Activated gamma-delta T cell (primary cell): ENCODE measurements at places on chromosomes 6 and 20.

DNA sequence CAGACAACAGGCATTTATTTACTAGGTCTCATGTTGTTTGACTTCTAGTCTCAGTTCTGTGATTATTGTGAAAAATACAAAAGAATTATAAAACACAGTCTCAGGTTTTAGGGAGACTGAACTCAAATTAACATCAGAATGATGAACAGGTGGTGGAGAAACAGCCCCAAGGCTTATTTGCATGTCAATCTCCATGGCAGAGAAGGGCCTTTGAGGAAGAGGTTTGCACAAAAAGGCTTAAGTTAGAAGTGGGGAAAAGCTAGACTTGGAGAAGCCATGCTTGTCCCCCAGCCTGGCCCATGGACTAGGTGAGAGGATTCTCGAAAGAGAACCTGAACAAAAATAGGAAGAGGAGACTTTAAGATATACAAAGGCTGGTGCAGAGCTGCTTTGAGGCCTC, 183.3 kb downstream of the EDN1 start:
- DNase-seq, result no peak

- no peak for DNase-seq
These were observed 28.1 kb downstream of the NCOA6 start for GRCh38 chr20:34797012-34797995.

GRCh38 chr6:125906158-125906998, 50.2 kb upstream of the HINT3 start:
- DNase-seq, result no peak

DNA sequence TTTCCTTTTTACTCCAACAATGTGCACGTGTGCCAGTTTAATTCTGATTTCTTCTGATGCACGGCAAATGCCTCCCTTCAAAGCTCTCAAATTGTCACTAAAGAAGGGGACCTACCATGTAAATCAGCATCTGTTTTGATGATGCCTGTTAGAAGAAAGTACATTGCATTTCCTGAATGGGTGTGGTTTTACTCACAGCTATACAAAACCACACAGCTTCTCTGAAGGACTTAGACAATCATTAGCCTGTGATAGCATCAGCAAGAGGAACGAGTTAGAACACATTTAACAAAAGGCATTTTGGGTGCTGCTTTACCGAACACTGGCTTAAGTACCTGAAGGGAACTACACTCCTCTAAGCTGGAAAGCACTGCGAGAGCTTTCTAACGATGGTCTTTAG, 109.4 kb downstream of the ATXN1 start:
- DNase-seq, result no peak

- no peak for DNase-seq
These were observed 4.5 kb upstream of the DEFB126 start for GRCh38 chr20:137668-138490.

DNA sequence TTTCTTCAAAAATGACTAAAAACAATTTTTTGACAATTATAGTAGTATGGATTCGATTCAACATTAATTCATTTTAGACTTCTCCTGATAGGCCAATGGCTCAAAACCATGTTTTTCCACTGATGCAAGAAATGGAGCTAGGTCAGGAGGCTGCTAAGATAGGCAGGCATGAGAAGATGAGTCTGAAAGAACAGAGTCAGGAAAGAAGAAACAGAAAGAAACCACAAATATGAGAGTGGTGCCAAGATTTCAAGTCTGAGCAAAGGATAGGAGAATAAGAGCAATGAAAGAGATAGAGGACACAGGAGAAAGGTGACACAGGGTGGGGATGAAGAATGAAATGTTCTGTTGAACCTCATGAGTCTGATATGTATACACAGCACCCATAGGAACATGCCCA, 112.2 kb downstream of the TASP1 start:
- no peak for DNase-seq

GRCh38 chr6:116557893-116558292, 4.3 kb downstream of the CALHM4 start:
- no peak for DNase-seq

DNA sequence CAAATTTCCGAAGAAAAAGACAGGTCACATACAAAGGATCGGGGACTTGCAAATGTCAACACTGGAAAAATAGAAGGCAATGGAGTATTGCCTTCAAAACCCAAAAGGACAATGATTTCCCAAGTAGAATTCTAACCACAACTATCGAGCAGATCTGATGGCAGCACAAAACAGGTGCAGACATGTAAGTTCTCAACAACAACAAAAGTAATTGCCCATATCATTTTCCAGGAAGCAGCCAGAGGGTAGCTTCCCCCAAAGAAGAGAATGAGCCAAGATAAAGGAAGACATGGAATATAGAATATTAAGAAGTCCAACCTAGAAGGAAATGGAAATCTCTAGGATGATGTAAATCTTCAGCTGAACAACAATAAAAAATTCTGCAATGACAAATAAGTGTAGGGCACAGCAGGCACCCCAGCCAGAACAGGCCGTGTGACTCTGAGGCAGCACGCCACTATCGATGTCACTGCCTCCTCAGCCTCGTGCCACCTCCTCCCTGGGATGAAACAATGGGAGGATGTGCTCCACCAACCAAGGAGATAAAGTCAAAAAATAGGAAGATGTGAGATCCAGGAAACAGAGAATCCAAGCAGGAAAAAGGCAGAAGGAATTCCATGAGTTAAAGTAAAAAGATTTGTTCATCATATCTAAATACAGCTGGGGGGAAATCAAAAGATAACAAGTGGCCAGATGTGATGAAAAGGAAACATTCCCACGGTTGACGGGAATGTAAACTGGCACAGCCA, 34.1 kb downstream of the SERPINB1 start:
- DNase-seq, result no peak

GRCh38 chr6:14119784-14120183, 2.2 kb downstream of the CD83 start:
- DNase-seq, result no peak

DNA sequence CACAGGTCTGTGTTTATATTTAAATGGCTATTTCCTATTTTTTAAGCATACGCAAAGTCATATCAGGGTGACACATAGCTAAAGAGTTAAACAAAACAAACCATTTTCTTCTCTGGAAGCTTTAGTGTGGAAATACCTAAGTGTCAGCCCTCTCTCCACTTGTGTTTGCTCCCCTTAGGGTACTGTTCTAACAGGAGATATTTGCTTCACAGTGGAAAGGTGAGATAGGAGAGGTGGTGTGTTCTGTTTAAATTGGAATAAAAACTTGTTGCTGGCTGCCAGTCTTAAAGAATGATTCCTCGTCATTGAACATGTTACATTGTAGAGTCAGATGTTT, 18.9 kb downstream of the PHACTR2 start:
- no peak for DNase-seq

DNA sequence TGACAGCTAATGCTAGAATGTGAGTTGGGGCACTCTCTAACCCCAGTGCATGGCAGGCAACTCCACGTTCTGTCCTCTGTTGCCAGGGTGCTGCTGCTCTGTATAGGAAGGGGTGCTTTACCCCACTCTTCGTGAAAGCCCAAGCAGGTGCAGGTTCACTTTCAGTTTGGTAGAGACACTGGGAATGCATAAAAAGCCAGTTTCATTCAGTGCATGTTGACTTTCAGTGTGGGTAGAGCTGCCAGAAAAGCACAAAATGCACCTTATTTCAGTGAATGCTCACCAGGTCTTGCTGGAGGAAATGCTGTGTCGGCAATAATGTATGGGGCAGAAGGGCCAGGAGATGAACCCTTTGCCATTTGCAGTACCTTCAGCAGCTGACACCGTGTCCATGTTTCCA, 62.1 kb upstream of the ADGRB3 start:
- no peak for DNase-seq

- no peak for DNase-seq
These were observed 810.2 kb downstream of the MAFB start for GRCh38 chr20:39878809-39879208.

GRCh38 chr20:17659801-17660200, 22.2 kb downstream of the RRBP1 start:
- no peak for DNase-seq

DNA sequence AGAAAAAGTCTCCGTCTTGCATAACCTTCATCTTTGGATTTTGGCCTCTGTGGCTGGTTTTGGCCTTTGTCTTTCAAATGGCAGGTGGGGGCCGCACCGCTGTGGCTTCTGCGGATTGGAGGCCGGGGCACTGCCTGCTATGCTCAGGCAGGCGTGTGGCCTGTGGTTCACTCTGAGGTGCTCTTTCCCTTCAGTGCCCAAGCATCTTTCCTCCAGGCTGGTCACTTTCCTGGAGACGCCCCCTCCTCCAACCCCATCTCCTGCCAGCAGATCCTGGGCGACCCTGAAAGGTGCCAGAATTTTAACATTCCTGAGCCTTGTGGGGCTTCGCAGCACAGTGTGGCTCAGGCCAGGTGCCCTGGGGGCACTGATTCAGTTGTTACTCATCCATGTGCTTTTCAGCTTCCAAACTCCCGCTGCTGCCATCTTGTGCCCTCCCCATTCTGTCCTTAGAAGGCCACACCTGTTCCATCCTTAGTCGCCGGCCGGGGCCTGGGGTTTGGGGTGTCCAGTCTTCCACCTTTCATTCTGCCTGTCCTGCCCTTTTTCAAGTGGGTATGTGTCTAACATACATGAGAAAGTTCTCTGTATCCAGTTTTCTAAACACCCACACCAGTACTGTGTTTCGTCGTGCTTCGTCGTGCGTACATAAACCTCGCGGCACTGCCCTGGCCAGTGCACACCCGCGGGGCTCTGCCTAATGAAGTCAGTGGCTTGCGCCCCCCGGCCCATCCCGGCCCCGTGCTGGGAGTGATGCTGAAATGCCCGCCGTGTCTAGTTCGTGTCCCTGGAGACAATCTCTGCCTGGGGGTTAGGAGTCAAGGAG, 12.1 kb downstream of the SS18L1 start:
- no peak for DNase-seq

DNA sequence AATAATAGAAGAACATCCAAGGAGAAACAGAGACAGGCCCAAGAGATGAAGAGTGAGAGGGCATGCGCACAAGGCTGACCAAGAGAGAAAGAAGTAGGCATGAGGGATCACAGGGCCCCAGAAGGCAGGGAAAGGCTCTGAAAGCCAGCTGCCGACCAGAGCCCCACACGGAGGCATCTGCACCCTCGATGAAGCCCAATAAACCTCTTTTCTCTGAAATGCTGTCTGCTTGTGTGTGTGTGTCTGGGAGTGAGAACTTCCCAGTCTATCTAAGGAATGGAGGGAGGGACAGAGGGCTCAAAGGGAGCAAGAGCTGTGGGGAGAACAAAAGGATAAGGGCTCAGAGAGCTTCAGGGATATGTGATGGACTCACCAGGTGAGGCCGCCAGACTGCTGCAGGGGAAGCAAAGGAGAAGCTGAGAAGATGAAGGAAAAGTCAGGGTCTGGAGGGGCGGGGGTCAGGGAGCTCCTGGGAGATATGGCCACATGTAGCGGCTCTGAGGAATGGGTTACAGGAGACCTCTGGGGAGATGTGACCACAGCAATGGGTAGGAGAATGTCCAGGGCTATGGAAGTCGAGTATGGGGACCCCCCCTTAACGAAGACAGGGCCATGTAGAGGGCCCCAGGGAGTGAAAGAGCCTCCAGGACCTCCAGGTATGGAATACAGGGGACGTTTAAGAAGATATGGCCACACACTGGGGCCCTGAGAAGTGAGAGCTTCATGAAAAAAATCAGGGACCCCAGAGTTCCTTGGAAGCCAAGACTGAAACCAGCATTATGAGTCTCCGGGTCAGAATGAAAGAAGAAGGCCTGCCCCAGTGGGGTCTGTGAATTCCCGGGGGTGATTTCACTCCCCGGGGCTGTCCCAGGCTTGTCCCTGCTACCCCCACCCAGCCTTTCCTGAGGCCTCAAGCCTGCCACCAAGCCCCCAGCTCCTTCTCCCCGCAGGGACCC, 981 bp upstream of the TNF start:
- DNase-seq, result no peak

GRCh38 chr20:42134265-42135098, 516.3 kb upstream of the CHD6 start:
- no peak for DNase-seq

DNA sequence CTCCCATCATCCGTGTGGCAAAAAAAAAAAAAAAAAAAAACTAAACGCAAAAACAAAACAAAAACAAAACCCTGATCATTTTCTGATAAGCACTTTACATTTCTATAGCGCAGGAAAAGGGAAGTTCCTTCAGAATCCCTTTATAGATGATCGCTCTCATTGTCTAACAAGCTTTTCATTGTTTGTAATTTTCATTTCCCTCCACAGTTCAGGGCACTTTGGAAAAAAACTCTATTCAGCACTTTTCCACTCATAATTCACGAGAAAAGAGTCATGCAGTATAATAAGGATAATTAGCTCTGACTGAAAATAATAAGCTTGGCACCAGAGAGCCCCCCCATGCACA, 89.4 kb upstream of the ATXN1 start:
- DNase-seq, result no peak

DNA sequence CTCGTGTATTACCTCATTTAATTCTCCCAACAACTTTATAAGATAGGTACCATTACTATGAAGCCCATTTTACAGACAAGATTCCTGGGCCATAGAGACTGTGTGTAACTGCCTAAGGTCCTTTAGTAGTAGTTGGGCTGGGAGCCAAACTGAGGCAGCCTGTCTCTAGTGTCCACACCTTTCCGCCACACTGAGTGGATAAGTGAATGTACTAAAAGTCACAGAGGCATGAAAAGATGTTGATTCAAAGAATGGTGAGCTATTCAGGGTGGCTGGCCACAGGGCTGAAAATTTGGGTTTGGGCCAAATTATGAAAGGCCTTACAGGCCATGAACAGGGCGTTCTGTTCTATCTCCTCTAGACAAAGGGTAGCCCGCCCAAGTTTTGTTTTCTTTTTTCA, 11.0 kb downstream of the CD24 start:
- no peak for DNase-seq

GRCh38 chr20:41044409-41045062, 15.9 kb downstream of the TOP1 start:
- no peak for DNase-seq

- no peak for DNase-seq
These were observed 24.6 kb upstream of the ASF1A start for GRCh38 chr6:118869350-118869749.

- no peak for DNase-seq
These were observed 146.9 kb downstream of the FUT9 start for GRCh38 chr6:96162711-96163120.

- DNase-seq, result no peak
These were observed 135.4 kb downstream of the NRN1 start for GRCh38 chr6:5871296-5871695.

DNA sequence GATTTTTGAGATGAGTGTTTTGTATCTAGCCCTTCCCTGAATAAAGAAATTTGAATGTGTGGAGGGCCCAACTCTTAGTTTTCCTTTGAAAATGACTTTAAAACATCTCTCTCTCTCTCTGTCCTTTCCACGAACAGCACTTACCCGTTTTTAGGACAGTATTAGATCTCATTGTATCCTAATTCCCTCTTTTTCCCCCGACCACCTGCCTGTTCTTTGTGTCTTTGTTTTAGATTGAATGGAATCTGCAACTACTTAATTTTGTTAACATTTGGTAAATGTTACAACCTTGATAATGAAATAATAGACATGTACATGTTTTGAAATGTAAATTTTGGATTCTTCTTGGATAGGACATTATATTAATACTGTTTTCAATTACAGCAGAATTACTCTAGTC, 3.1 kb downstream of the DSP start:
- no peak for DNase-seq
